ENCODE measurements at places on chromosomes 16 and 17.
A peak's percentile ranks its signal among the peaks of the same experiment; 100 is the strongest.

DNA sequence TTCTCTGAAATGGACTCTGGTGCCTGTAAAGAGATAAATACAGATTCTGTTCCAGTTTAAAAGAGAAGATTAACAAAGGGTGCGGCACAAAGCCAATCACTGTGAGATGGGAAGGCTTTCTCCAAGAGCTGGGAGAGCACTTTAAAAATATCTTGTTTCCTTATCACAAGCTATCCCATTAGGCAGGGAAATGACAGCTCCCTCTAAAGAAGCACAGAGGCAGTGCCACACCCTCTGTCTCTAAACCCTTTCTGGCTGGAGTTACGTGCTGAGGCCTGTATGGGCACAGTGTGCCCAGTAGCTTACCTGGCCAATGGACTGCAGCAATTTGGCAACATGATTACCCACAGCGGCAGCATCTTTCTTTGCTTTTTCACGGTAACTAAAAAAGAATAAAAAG is 9.0 kb upstream of the TERB1 start:
- DNase-seq = no peak

GRCh38 chr16:84484579-84485254 is 19.7 kb downstream of the MEAK7 start:
- peak; percentile 60 for DNase-seq

DNA sequence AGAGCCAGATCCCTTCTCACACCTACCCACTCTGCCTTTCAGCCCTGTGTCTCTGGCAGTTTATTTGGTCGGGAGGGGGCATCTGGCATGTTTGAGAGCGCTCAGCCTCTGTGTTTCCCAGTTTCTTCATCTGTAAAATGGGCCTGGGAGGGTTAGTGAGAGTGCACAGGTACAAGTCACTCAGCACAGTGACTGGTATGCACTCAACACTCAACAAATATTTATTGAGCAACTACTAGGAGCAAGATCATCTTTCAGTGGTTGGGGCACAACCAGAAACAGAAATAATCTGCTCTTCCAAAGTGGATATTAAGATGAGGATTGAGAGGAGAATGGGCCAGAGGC is 13.7 kb upstream of the SRCIN1 start:
- no peak for DNase-seq

DNA sequence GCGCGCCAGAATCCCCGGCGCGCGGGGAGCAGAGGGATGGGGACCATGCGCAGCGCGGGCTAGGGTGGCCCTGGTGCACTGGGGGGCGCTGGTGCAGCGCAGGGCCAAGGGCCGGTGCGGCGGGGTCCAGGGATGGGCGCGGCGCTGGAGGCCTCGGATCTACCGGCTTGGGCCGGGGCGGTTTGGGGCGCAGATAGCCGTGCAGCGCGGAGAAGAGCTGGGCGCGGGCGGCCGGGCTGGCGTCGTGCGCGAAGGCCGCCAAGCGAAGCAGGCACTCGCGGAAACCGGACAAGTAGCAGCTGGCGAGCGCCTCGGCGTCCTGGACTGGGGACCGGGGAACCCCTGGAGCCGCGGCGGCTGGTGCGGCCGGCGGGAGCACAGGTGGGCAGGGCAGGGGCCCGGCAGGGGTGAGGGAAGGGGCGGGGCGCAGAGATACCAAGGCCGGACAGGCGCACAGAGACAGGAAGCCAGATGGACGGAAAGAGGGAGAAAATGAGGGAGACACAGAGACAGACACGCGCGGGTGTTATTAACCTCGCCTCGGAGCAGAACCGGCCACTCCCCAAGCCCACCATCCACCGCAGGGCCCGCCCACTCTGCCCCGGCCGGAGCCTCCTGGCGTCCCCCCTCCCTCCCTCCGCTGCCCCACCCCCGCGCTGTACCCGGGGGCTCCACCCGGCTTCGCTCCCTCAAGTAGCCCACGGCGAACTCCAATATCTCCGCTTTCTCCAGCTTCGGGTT is 2.1 kb downstream of the HES7 start:
- DNase-seq = peak; percentile 85

- peak; percentile 43 for DNase-seq
Observed at GRCh38 chr16:15950161-15950854, 892 bp downstream of the ABCC1 start.

DNA sequence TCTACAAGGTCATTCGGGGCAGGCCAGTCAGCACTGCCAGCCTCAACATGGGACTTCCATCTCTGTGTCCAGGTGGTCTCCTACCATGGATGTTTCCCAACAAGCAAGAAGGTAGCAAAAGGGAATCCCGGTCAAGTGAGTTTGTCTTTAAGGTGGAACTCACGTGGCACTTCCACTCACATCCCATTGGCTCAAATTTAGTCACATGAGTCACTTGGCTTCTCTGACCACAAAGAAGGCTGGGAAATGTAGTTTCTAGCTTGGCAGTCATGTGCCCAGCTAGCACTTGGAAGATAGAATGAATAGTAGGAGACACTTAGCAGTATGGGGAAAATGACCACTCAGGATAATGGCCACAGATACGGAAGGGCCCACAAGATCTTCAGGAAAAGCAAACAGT is 106.6 kb downstream of the AIPL1 start:
- no peak for DNase-seq

DNA sequence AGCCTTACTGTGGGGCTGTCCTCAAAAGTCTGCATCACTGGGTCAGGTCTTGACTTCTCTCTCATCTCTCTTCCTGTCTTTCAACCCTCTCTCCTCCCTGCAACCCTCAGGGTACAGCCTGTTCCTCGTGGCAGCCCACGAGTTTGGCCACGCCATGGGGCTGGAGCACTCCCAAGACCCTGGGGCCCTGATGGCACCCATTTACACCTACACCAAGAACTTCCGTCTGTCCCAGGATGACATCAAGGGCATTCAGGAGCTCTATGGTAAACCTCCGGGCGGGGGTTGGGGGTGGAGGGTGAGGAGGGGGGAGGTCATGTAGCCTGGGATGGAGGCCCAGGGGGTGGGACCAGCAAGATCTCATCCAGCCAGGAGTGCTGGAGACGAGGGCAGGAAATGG is 12.7 kb downstream of the MMP2 start:
- DNase-seq = no peak

DNA sequence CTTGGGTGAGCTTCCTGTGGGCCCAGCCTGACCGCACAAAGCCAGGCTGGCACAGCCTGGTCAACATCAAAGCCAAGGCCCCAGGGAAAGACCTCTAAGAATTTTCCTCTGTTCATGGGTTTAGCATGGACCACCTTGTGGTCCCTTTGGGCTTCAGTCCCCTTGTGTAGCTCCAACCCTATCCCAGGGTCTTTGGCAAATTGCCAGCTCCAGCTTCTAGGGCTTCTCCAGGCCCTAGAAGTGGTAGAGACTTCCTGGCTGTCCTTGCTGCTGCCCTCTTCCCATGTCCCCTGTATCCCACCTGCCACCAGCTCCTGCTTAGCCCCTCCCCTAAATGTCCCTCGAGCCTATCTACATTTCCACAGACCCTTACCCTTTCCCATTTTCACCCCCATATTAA is 9.7 kb upstream of the ITGA3 start:
- no peak for DNase-seq

DNA sequence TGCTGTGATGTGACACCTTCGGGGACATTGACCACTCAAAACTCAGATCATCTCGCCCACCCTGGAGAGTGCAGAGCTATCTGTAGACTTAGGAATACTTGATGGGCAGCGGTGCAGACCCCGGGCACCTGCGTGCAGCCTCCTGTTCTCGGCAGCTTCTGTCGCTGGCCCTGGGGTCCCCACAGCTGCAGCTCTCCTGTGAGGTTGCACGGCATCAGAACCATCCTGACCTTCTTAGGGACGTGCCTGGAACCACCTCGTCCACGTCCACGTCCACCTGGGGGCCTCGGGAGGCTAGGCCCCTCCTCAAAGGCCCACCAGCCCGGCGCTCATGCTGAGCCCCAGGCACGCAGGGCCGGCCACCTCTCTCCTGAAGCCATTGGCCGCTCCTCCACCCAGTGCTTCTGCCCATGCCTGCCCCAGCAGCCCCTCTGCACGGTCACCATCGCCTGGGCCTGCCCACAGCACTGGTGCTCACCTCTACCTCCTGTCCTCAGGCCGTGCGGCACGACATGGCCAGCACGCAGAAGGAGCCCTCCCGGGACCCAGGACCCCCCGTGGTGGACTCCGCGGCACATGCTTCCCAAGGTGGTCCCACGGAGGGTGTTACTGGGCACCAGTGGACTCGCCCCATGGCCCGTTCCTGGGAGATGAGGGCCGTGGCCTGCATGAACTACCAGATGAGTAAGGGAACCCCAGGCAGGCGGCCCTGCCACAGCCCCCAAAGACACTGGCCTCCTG is 2.3 kb upstream of the WFIKKN1 start:
- DNase-seq = no peak

GRCh38 chr17:83064021-83064731 is 15.2 kb upstream of the METRNL start:
- DNase-seq = no peak

DNA sequence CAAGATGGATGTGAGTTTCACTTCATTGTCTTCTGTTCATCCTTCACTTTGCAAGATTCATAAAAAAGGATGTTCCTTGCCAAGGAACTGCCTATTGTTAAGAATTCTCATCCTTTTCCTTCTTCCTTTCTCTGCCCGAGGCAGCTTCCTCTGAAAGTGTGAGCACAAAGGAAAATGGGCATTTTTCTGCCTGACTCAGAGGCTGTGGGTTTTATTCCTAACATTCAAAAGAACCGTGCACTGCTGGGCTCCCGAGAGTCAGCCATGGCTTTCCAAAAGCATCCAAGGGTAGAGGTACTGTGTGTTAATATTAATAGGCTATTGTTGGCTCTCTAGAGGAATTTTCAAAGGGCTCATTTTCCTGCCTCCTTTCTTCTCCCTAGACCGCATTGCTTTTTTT is 289.4 kb downstream of the ABCC12 start:
- DNase-seq = no peak

GRCh38 chr16:48126801-48127644 is 28.8 kb downstream of the ABCC12 start:
- DNase-seq = peak; percentile 71

DNA sequence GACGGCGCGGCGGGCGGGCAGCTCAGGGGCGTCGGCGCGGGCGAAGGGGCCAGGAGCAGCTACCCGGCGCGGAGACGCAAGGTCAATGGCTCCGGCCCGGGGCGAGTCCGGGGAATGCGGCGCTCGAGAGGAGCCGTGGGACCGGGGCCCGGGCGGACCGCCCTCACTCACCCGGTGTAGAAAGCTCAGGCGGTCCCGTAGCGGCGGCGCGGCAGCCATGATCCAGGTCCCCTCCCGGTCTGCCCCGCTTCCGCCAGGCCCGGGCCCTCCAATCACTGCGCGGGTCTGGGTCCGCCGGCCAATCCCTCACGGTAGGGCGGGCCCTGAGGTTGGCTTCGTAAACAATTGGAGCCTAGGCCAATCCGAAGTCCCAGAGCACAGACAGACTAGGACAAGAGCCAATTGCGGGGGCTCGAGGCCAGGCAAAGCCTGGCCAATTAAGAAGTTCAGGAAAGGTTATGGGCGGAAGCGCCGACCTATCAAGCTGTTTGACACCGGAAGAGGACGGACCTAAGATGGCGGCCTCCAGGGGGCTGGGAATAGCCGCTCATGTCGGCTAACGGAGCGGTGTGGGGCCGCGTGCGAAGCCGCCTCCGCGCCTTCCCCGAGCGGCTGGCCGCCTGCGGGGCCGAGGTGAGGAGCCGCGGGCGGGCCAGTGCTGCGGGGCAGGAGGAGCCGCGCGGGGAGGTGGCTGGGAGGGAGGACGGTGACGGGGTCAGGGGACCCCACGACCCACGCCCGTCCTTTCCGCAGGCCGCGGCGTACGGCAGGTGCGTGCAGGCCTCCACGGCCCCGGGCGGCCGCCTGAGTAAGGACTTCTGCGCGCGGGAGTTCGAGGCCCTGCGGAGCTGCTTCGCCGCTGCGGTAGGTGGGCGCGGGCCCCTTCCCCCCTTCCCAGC is at the start of the genes NDUFAF8 and TEPSIN:
Gene NDUFAF8, plus strand, starts transcription at position 504 of the 899 bp plus-strand sequence. Its CDS starts 46 bp downstream, at position 550.
Gene TEPSIN, minus strand, starts transcription at position 241 of the 899 bp plus-strand sequence. Its CDS starts 22 bp downstream, at position 219.
- DNase-seq = peak; percentile 100

- DNase-seq = no peak
Observed at GRCh38 chr17:21542991-21543390, 149.3 kb upstream of the KCNJ18 start.

DNA sequence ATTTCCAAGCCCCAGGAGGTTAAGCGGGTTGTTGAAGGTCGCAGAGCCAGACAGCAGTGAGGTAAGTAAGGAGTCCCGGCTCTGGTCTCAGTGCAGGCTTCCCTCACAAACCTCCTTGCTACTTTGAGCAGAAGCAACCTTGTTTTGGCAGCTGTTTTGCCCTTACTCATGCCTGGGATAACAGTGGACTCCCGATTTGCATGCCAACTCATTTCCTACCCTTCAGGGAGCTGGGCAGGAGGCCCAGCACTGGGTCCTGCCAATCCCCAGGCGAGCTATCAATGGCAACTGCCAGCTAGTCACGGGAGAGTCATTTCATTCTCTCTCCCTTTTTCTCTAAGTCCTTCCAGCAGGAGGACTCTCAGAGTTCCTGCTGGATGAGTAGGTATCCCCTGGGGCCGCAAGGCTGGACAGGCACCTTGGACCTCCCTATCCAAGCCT is 72.0 kb upstream of the KSR1 start:
- DNase-seq = peak; percentile 97

DNA sequence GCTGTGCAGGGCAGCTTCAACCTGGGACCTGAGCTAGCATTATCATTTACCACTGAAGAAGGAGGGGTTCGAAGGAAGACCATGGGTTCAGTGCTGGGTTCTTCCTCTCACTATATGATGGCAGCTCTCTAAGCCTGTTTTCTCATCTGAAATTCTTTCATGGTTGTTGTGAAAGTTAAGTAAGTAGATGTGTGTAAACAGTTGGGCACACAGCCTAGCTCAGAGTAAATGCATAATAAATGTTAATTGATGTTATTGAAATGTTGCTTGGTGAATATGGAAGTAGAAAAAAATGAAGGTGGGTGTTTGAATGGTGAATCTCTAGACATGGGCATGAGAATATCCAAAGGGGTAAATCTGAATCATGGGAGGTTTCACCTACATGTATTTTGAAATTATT is 9.1 kb downstream of the CEP95 start:
- DNase-seq = no peak

- no peak for DNase-seq
Observed at GRCh38 chr16:86929057-86929871, 350.9 kb downstream of the FOXL1 start.

- DNase-seq = no peak
Observed at GRCh38 chr17:21176773-21177395, 37.1 kb downstream of the TMEM11 start.

DNA sequence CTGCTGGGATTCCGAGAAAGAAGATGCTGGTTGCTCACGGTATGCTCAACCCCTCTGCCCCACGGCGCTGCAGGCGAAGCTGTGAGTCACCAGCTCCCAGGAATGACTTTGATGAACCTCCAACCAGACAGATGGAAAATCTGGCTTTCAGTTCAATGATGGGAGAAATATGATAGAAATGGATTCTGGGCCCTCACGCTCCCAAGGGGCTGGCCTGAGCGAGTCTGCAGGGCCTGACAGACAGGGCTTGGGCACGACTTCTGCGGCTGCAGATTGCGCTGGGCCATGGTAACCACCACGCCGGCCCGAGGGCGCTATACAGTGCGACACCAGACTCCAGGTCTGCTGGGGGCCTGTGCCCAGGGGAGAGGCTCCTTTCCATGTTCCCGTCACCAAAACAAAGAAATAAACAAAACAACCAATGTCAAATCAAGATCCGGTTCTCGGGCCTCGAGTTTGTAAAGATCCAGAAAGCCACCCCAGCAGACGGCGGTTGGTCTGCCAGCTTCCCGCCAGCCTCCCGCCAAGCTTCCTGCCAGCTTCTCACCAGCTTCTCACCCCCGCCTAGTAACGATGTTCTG is 11.1 kb upstream of the ABR start:
- peak; percentile 60 for DNase-seq

- DNase-seq = no peak
Observed at GRCh38 chr17:81635431-81635830, 1.5 kb downstream of the NPLOC4 start.

- DNase-seq = no peak
Observed at GRCh38 chr17:55249861-55250260, 14.9 kb upstream of the HLF start.

- peak; percentile 52 for DNase-seq
Observed at GRCh38 chr17:48470388-48471034, 40.5 kb upstream of the SKAP1 start.
